ENCODE measurements at places on chromosomes 13 and 19. TPM values are rescaled to one million over a fixed set of nuclear protein-coding genes. Genes with fewer than 3 reads are reported as not detected.

The SELENOW gene
- 262 TPM for total RNA-seq

The HCST gene
- 44.0 TPM for total RNA-seq

The OR7A5 gene
- total RNA-seq = not detected

The ATP4A gene
- total RNA-seq = not detected

The SPRED3 gene
- 1.6 TPM for total RNA-seq

The GADD45B gene
- 91.2 TPM for total RNA-seq

The COG6 gene
- total RNA-seq = 34.4 TPM

The ZNF480 gene
- 8.8 TPM for total RNA-seq

The ERICH6B gene
- not detected for total RNA-seq

DNA sequence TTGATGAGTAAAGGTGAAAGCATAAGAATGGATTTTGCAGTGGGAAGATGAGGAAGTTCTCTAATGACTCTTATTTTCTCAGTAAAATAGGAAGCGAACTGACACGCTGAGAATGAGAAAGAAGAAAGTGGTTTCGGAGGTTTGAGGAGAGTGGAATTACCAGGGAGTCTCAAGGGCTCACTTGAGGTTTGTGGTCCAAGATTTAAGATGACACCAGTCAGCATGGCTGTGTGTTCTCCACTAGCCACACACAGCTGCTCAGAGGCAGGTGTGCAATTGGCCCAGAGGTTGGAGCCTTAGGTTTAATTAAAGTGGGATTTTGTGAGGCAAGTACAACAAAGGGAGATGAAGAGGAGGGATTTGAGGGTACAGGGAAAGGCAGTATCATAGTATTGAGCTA lies 99.6 kb upstream of the NBEA start:
- no peaks in the 10 kb centered on the region for H3K4me1 ChIP-seq
- H3K4me3 ChIP-seq = no peak overlapping the region
- H3K27ac ChIP-seq = no peak overlapping the region
- H3K36me3 ChIP-seq = no peaks in the 10 kb centered on the region
- no peaks in the 10 kb centered on the region for H3K27me3 ChIP-seq

DNA sequence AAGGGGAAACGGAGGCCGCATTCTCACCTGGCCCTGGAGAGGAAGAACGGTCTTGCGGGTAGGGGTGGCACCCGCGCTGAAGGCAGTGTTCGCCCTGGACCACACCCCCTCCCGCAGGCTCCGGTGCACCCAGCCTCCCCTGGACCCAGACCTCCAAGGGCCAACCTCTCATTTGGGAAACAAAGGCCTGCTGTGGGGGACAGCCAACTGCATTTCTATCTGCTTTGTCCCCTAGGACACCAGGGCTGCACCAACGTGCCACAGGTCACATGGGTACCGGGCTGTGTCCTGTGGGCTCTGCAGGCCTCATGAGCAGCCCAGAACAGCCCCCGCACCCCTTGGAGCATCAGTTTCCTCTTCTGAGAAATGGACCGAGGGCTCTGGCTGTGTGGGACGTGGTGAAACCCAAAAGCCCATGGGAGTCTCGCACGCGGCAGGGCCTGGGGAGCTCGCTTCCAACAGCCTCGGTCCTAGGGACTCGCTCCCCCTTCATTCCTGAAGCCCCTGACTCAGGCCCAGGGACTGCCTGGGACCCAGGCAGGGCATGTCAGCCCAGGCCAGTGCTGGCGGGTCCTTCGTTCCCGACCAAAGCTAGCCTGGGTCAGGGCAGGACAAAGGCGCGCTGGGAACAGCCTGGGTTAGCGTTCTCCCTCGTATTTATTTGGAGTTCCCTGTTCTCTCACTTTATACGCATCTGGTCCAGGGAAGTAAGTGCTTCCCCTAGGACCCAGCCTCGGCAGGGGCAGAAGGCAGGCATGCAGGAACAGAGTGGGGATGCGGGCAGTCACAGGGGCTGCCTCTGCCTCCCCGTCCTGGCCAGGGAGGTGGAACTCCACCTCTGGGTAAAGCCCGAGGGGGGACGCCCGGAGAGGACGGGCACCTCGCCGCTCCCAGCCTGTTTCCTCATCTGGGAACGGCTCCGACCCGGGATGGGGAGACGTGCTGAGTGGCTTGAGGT lies 4.6 kb downstream of the TCF3 start:
- peaks cover 5% of the 10 kb centered on the region for H3K4me1 ChIP-seq
- H3K36me3 ChIP-seq = peaks cover 8% of the 10 kb centered on the region
- no peak overlapping the region for H3K4me3 ChIP-seq
- no peaks in the 10 kb centered on the region for H3K27me3 ChIP-seq

GRCh38 chr19:4268816-4269430 lies 10.1 kb upstream of the SHD start:
- no peaks in the 10 kb centered on the region for H3K4me1 ChIP-seq
- H3K27ac ChIP-seq = no peak overlapping the region
- no peak for DNase-seq

- H3K4me3 ChIP-seq = no peak overlapping the region
- DNase-seq = no peak
- H3K27ac ChIP-seq = no peak overlapping the region
- H3K36me3 ChIP-seq = no peaks in the 10 kb centered on the region
Observed at GRCh38 chr13:33372251-33372919, 86.8 kb upstream of the STARD13 start.

GRCh38 chr19:18251587-18252369 lies 22.5 kb downstream of the IQCN start:
- no peaks in the 10 kb centered on the region for H3K27me3 ChIP-seq
- H3K4me1 ChIP-seq = no peaks in the 10 kb centered on the region
- DNase-seq = peak; percentile 78
- H3K27ac ChIP-seq = no peak overlapping the region
- H3K4me3 ChIP-seq = no peak overlapping the region
- H3K36me3 ChIP-seq = no peaks in the 10 kb centered on the region

DNA sequence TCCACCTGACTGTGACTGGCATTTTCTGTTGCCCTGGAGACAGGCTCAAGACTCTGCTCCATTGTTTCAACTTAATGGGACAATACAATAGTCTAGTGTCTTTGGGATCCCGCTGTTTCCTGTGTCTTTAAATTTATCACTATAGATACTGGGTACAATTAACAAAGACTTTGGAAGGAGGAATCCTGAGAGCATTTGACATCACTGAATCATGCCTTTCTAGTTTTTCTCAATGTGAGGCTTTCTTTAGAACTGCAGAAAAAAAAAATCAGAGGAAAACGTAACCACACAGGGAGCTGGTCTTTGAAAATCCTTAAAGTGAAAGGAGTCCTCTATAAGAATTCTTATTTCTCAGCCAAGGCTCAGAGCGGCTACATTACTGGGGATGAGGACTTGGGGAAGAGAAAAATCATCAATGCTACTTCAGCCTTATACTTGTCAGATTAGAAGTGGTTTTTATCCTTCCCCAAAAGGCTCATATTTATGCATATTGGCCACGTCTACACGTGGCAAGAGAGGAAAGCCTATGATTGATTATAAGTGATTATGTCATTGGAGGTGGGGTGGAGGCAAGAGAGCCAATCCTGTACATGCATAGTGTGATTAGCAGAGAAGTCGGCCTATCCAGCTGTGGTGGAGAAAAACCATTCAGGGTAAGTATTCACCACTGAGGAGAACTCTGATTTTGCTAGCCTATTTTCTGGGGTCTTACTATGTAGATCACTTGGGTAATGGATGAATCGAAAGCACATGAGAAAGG lies 34.4 kb upstream of the UBL3 start:
- no peaks in the 10 kb centered on the region for H3K4me1 ChIP-seq
- H3K27me3 ChIP-seq = no peaks in the 10 kb centered on the region
- H3K4me3 ChIP-seq = no peak overlapping the region
- H3K27ac ChIP-seq = no peak overlapping the region
- H3K36me3 ChIP-seq = no peaks in the 10 kb centered on the region

DNA sequence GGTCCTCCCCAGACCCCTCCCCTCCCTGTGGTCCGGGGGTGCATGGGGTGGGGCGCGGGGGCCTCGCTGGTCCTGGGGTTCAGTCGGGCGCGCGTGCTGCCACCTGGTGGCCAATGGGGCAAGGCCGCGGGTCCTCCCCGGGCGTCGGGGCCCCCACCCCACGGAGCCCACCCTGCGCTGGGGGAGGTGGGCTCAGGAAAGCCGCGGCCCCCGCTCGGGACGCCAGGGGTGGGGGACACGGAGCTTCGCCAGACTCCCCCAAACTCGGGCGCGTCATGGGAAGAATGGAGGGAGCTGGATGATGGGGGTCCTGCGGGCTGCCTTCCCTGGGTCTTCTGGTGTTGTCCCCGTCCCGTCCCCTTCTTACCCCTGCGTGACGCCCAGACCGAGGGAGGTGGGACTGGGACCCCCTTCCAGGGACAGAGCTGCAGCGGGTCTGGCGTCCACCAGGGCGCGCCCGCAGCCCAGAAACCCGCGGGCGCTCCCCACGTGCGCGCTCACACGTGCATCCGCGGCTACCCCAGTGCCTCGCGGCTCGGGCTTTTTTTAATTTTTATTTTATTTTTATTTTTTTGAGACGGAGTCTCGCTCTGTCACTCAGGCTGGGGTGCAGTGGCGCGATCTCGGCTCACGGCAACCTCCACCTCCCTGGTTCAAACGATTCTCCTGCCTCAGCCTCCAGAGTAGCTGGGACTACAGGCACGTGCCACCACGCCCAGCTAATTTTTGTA lies 19.8 kb upstream of the TCF3 start:
- DNase-seq = peak; percentile 80
- no peaks in the 10 kb centered on the region for H3K36me3 ChIP-seq
- H3K4me3 ChIP-seq = no peak overlapping the region
- H3K4me1 ChIP-seq = peaks cover 6% of the 10 kb centered on the region

GRCh38 chr13:107459430-107459829 lies 755.9 kb downstream of the LIG4 start:
- H3K36me3 ChIP-seq = no peaks in the 10 kb centered on the region
- H3K27ac ChIP-seq = no peak overlapping the region
- H3K27me3 ChIP-seq = no peaks in the 10 kb centered on the region
- no peak for DNase-seq

GRCh38 chr19:5822181-5822844 lies 17.2 kb downstream of the FUT6 start:
- no peaks in the 10 kb centered on the region for H3K4me1 ChIP-seq
- H3K4me3 ChIP-seq = no peak overlapping the region
- no peak overlapping the region for H3K27ac ChIP-seq
- no peak for DNase-seq
- H3K36me3 ChIP-seq = no peaks in the 10 kb centered on the region

DNA sequence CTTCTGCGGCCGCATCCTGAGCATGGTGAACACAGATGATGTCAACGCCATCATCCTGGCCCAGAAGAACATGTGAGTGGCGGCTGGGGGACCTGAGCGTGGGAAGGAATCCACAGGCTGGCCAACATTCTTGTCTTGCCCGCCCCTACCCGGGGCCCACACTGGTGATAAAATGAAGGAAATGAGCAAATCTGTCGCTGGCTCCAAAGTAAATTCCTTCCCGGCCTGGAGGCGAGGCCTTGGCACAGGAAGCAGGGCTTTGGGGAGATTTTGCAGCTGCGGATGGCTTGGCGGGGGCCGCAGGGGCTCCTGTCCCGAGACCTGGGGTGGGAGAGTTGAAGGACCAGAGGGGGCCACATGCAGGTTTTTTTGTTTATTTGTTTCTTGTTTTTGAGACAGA lies 4.4 kb downstream of the KXD1 start:
- H3K27me3 ChIP-seq = no peaks in the 10 kb centered on the region
- no peak overlapping the region for H3K4me3 ChIP-seq
- peak overlapping the region; percentile 63 for H3K27ac ChIP-seq
- no peak for DNase-seq

DNA sequence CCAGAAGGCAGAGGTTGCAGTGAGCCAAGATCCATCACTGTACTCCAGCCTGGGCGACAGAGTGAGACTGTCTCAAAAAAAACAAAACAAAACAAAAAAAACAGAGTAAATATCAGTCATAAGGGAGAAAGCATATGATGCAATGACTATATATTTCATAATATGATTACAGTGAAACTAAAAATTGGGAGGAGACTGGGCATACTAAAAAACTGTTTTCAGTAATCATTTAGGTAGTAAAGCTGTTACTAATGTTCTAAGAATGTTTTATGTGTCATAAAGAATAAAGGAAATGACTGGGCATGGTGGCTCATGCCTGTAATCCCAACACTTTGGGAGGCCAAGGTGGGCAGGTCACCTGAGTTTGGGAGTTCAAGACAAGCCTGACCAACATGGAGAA lies 15.9 kb downstream of the ZNF573 start:
- no peak for DNase-seq
- H3K27ac ChIP-seq = no peak overlapping the region
- H3K4me3 ChIP-seq = no peak overlapping the region
- no peaks in the 10 kb centered on the region for H3K27me3 ChIP-seq
- peaks cover 36% of the 10 kb centered on the region for H3K36me3 ChIP-seq

DNA sequence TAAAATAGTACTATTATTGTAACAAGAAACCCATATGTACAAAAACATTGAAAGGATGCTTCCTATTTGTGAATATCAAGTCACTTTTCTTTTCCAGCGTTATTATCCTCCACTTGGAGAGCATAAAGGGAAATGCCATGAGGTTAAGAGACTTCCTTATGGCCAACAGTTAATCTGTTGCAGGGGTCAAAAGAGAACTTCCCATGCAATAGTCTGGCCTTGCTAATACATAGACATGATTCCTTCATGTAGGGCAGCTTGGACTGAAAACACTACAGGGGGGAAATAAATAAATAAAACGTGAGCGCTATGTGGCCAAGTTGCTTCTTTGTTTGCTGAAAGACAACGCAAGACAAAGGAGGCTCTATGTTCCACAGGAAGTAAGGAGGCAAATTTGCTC lies 269.1 kb upstream of the EDNRB start:
- H3K36me3 ChIP-seq = no peaks in the 10 kb centered on the region
- H3K27me3 ChIP-seq = no peaks in the 10 kb centered on the region
- no peak for DNase-seq
- H3K4me1 ChIP-seq = no peaks in the 10 kb centered on the region
- no peak overlapping the region for H3K27ac ChIP-seq

GRCh38 chr13:85742355-85742754 lies 56.9 kb downstream of the SLITRK6 start:
- no peak for DNase-seq
- no peaks in the 10 kb centered on the region for H3K27me3 ChIP-seq
- H3K4me1 ChIP-seq = no peaks in the 10 kb centered on the region
- H3K36me3 ChIP-seq = no peaks in the 10 kb centered on the region

- no peaks in the 10 kb centered on the region for H3K4me1 ChIP-seq
- no peak overlapping the region for H3K27ac ChIP-seq
- H3K36me3 ChIP-seq = no peaks in the 10 kb centered on the region
- no peak for DNase-seq
Observed at GRCh38 chr13:101763191-101763590, 310.7 kb downstream of the ITGBL1 start.

DNA sequence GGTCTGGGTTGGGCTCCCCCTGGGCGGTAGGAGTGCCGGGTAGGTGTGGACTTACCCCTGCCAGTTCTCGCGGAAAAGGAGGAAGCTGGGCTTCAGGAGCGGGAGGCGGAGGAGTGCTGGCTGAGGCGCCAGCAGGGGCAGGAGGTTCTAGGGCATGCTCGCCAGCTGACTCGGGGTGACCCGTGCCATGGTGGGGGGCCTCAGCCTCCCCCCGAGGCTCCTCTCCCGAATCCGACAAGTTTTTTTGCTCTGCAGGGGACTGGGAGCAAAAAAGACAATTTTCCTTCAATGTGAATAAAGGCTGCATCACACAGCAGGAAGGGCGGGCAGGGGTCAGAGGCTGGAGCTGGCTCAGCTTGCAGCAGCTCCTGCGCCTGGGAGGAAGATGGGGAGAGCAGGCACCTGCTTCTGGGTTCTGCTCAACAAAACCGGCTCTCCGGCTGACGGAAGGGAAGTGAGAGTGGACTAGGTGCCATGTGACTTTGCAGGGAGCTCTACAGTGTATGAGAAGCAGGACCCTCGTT lies 26.5 kb downstream of the RANBP3 start:
- peaks cover 91% of the 10 kb centered on the region for H3K4me1 ChIP-seq
- H3K36me3 ChIP-seq = no peaks in the 10 kb centered on the region
- no peak overlapping the region for H3K27ac ChIP-seq
- DNase-seq = peak; percentile 75
